ENCODE measurements at places on chromosomes 3 and 15.

GRCh38 chr15:35481992-35482391, 64.0 kb downstream of the DPH6 start:
- DNase-seq, result no peak

GRCh38 chr3:119642746-119643473, 17.5 kb downstream of the POPDC2 start:
- DNase-seq, result no peak

GRCh38 chr3:131807822-131808221, 227.0 kb downstream of the CPNE4 start:
- DNase-seq, result no peak

GRCh38 chr15:96958721-96959120, 628.2 kb downstream of the NR2F2 start:
- DNase-seq, result no peak

- DNase-seq, result no peak
These were observed 194.6 kb downstream of the FAM43A start for GRCh38 chr3:194879991-194880939.

- DNase-seq, result no peak
These were observed 22.8 kb downstream of the EIF4E3 start for GRCh38 chr3:71702131-71703024.

- DNase-seq, result no peak
These were observed 27.9 kb downstream of the AKAP13 start for GRCh38 chr15:85408270-85408746.

- DNase-seq, result no peak
These were observed 330.7 kb upstream of the TPM1 start for GRCh38 chr15:62711691-62712454.

Data from GM12892 (cell line).